Endothelial cell (in vitro differentiated cells): ENCODE measurements at places on chromosomes 3 and 15. TPM values are rescaled to one million over a fixed set of nuclear protein-coding genes. Genes with fewer than 3 reads are reported as not detected.

VPS18 gene
- total RNA-seq, result 39.2 TPM

- peaks cover 8% of the 10 kb centered on the region for H3K4me1 ChIP-seq
- no peak overlapping the region for H3K27ac ChIP-seq
- peaks cover 5% of the 10 kb centered on the region for H3K27me3 ChIP-seq
- H3K36me3 ChIP-seq, result peaks cover 9% of the 10 kb centered on the region
- H3K4me3 ChIP-seq, result no peak overlapping the region
- DNase-seq, result no peak
Observed at GRCh38 chr3:38487323-38487722, 8.8 kb upstream of the EXOG start.

DNA sequence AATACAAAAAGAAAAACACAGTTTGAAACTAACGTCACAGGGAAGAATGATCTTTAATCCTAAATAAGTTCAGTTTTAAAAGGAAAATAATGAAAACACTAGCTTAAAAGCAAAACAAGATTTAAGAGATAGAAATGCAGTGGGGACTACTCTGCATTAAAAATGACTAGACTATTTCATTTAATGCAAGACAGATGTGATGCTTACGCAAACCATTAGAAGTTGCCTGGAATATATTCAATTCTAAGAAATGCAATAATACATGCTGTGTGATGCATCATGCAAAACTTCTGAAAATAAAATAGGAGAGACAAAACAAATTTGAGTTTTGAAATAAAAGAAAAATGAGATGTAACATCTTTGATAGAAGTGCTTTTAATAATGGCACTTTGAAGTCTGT is 97.6 kb upstream of the STRIT1 start:
- H3K27me3 ChIP-seq, result no peaks in the 10 kb centered on the region
- H3K4me3 ChIP-seq, result no peak overlapping the region
- no peak overlapping the region for H3K27ac ChIP-seq
- no peaks in the 10 kb centered on the region for H3K4me1 ChIP-seq

DNA sequence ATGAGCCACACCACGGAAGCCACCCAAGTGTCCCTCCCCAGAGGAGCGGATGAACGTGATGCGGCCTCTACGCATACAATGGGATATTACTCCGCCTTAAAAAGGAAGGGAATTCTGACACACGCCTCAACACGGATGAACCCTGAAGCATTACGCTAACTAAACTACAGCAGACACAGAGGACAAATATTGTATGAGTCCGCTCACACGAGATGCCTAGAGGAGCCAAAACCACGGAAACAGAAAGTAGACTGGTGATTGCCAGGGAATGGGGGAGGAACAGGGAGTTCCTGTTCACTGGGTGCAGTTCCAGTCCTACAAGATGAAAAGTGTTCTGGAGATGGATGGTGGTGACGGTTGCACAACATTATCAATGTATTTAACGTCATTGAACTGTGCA is 32.7 kb downstream of the SRGAP3 start:
- no peak for DNase-seq
- no peak overlapping the region for H3K4me3 ChIP-seq
- H3K27me3 ChIP-seq, result peaks cover 4% of the 10 kb centered on the region
- H3K4me1 ChIP-seq, result no peaks in the 10 kb centered on the region
- no peaks in the 10 kb centered on the region for H3K36me3 ChIP-seq

- peaks cover 3% of the 10 kb centered on the region for H3K27me3 ChIP-seq
- H3K4me3 ChIP-seq, result no peak overlapping the region
- DNase-seq, result no peak
- H3K4me1 ChIP-seq, result no peaks in the 10 kb centered on the region
- peaks cover 7% of the 10 kb centered on the region for H3K36me3 ChIP-seq
Observed at GRCh38 chr3:161884830-161885229, 388.2 kb downstream of the OTOL1 start.

DNA sequence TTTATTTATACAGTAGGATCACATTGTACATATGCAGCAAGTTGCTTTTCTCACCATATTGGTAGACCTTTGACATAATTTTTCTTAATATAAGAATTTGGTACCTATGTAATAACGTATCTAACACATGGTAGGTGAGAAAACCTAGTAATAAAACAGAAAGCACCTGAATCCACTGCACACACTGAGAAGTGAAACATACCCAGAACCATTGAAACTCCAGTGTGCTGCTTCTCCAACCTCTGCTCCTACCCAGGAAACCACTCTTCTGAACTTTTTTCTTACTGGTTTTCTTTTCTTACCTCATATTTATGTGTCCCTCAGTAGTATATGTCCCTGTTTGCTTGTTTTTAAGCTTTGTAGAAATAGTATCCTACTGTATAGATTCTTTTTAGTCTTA is 293.0 kb downstream of the UBE2E2 start:
- DNase-seq, result no peak
- no peaks in the 10 kb centered on the region for H3K36me3 ChIP-seq
- no peak overlapping the region for H3K27ac ChIP-seq
- H3K4me3 ChIP-seq, result no peak overlapping the region
- peaks cover 6% of the 10 kb centered on the region for H3K4me1 ChIP-seq
